ENCODE measurements at places on chromosomes 5 and 9. TPM values are rescaled to one million over a fixed set of nuclear protein-coding genes. Genes with fewer than 3 reads are reported as not detected.

The SNCB gene
- 0.91 TPM for total RNA-seq

The KLHL3 gene
- total RNA-seq: 0.86 TPM

The OLFML2A gene
- total RNA-seq: 7.1 TPM

The SLC30A5 gene
- 21.1 TPM for total RNA-seq

The GMCL2 gene
- not detected for total RNA-seq

The ANGPTL2 gene
- total RNA-seq: 23.0 TPM

The DMGDH gene
- 2.8 TPM for total RNA-seq

The PDE8B gene
- total RNA-seq: 0.94 TPM

DNA sequence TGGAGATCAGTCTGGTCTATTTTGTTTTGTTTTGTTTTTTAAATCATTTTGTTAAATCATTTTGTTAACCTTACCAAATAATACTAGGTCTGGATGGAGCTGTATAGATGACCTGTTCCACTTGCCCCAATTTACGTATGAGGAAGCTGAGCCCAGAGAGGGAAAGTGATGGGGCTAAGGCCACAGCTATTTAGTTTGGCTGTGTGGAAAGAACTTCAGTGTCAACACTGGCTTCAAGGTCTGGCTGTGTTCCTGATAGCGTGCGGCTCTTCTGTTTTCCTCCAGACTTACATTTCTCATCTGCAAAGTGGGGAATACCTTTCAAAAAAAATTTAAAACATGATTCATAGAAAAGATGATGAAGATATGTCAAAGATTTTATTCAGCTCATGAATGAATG, 112.5 kb downstream of the PTTG1 start:
- no peak for DNase-seq

GRCh38 chr5:145996135-145996534, 59.8 kb downstream of the SH3RF2 start:
- no peak for DNase-seq

DNA sequence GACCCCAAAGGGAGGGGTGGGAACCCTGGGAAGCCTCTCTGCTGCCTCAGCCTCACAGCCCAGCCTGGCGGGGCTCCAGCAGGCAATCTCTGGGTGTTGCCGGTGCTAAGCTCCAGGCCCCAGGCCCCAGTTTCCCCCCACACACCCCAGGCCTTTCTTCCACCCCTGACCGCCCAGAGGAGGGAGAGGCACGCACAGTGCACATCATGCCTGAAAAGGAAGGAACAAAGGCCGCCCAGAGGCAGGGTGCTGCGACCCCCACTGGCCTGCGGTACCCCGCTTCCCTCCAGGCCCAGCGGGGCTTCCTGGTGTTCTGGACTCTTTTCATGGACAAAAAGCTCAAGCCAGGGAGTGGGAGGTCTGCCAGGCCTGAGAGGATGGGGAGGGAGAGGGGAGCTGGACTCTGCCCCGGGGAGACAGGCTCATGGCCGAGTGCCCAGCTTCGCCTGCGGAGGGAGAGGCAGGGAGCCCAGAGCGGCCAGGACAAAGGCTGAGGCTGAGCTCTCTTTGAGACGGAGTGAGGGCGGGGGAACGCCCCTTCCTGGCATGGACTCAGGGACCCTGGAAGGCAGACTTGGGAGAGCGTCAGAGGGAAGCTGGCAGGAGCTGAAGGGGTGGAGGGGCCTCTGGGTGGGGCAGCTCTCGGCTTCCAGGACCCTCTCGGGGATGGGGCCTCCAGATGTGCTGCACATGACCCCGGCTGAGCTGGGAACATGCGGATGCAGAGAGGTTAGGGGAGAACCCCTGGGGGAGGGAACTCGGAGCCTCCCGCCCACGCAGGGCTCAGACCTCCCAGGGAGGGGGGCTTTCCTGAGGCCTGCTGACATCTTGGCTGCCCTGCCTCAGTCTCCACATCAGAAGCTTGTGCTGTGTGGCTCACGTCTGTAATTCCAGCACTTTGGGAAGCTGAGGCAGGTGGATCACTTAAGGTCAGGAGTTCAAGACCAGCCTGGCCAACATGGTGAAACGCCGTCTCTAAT, 1.8 kb upstream of the ENTPD2 start:
- peak; percentile 90 for DNase-seq

GRCh38 chr9:98219364-98219716, 26.9 kb upstream of the CORO2A start:
- no peak for DNase-seq

DNA sequence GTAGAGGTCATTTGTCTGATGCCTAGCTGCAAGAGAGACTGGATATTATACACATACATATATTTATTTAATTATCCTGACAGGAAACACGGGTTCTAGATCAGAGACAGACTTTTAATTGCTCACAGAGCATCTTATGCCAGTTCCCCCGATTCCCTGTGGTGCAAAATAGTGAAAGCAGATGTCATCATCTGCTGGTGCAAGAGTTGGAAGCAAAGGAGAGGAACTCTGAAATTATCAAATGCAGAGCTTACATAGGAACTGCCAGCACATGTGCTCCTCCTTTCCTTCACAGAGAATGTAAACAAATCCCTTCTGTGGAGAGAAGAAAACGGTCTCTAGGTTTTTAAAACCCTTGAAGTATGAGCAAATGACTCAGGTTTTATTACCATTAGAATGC, 69.3 kb downstream of the DTWD2 start:
- no peak for DNase-seq

DNA sequence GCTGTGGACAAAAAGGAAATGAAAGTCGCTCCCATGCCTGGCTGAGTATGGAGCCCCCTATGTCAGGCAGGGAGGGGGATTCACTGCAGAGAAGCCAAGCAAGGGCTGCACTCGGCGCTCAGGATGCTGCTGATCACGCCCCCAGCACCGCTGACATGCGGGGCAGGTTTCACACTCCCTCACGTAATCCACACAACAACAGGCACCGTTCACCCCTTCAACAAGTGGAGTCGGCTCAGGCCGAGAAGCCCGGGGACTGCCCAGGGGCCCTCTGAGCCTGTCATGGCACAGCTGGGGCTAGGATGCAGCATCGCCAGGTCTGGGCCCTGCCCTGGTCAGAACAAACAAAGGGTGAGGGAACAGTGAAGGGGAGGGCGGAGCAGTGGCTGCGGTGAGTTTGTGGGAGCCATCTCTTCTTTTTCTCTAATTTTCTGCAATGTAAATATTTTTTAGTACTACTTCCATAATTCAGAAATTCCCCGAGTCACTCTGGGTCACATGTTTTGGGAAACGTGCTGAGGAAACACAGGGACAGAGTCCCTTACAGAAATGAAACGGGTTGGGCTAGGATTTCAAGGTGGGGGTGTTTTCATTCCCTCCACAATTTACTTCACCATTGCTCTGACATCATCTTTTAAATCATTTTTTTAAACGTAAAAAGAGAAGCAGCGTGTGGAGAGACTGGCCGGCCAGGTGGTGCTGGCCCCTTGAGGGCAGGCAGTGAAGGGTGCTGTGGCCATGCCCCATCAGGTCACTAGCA, 49.8 kb downstream of the PRRT1B start:
- no peak for DNase-seq

DNA sequence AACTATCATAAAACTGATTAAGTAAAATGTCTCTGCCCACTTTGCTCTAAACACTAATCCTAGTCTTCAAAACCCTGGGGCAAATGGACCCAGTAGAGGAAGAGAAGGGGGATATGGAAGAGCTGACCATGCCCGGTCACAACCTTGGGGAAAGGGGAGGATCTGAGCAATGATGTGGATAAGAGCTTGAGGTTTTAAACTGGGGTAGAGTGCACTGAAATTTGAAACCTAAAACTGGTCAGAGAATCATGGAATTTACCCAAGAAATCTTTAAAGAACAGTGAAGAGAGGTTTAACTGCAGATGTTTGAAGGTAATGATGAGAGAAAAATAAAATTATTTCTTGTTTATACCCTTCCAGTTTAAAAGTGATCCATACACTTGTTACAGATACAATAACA, 110.8 kb downstream of the MRPS30 start:
- no peak for DNase-seq

- DNase-seq: no peak
These were observed 119.8 kb downstream of the GABRG2 start for GRCh38 chr5:162187371-162187770.

GRCh38 chr9:5178126-5178805, 7.2 kb downstream of the INSL6 start:
- no peak for DNase-seq

DNA sequence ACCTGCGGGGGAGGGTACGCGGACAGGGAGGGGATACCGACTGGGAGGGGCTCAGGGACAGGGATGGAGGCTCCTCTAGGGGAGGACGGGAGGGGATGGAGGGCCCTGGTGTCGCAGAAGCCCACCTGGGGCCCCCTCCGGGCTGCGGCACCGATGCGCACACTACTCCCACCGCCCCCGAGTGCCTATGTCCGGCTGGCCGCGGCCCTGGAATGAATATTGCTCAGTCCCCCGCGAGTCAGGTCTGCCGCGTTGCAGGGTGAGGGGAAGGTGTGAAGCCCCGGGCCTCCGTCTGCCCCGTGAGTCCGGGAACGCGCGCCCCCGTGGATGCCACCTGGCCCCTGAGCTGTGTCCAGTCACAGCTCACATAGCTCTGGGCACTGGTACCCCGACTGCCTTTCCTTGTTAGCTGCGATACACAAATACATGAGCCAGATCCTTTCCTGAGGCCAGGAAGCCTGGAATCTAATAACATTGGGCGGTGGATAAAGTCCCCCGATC, 44.5 kb upstream of the PRSS3 start:
- no peak for DNase-seq

DNA sequence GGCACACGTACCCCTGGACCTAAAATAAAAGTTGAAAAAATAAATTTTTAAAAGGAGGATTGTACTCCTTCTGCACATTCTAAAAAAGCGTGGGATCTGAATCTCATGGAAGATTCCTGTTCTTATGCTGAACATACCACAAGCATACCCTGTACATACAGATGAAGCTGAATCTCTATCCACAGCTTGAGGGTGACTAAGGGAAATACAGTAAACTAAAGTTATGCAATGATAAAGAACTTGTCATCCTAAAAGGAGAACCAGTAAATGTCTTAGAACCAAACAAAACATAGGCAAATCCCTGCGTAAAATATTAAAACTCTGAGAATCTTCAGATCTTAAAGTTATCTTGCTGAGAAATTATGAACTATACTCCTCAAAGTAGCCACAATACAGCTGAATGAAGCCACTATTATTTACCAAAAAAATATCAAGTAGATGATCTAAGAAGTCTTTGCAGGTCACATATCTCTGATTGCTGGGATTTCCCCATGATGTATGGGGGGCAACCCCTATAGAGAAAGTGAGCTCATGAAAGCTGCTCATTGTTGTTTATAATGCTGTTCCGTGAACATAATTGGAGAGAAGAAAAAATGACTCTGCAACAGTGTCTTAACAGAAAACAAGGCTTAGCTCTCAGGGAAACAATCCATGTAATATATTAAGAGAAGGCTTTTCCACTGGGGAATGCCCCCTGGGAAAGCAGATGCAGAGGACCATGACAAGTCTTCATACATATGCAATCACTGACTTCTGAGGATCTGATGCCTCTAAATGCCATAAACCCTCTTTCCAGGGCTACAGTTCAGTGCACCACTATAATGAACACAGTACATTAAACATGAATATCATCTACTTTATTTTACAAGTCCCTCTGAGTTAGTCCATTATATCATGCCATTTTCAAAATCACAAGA, 210.1 kb downstream of the EPB41L4A start:
- no peak for DNase-seq

DNA sequence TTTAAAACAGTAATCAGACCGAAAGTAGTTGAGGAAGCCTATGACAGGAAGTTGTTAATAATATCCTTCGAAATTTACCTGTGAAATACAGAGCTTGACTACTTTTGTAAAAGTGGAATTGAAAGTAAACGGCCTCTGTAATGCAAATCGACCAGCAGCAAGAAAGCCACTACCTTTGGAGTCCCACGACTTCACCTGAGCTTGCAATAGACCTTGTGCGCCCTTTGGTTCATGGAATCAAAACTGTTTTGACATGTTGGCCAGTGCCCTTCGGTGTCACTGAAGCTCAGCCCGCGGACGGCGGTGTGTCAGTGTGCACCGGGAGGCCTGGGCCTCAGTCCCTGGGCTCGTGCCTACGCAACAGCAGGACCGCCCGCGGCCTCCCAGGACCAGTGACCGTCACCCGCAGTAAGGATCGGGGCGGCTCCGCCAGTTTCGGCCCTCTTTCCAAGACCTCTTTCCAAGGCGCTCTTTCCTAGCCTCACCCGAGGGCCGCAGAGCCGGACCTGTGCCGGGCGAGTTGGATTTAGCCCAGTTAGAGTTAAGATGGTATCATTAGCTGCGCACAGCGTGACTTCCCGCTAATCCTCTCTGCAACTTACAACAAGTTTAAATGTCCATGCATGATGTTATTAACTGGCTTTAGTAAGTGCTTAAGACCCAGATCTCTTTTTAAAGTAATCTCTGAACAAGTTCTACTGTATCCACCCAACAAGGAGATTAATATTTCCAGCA, 223.3 kb downstream of the MEF2C start:
- no peak for DNase-seq

DNA sequence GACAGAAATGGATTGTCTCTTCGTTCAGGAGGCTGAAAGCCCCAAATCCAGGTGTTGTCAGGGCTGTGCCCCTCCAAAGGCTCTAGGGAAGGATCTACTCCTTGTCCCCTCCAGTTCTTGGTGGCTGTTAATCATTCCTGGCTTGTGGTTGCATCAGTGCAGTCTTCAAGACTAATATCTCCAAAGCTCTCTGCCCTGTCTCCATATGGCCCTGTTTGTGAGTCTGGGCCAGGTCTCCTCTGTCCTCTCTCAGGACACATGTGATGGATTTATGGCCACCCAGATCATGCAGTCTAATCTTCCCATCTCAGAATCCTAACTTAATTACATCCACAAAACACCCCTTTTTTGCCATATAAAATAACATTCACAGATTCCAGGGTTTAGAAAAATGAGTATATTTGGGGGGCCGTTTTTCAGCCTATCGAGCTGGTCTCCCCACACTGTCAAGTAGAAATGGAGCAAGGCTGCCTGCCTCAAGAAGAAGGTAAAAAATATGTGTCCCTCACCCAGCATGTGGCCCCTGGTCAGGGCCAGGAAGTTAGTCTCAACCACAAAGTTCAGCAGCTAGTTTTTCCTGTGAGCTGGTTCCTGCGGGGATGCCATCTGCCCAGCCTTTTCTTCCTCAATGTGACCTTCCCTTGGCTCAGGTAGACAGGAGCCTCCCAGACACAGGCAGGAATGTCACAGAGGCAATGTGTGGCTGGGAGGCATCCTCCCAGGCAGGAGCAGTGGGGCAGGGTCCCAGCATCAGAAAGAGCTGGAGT, 509.4 kb downstream of the IRX1 start:
- no peak for DNase-seq

- no peak for DNase-seq
These were observed 5.4 kb upstream of the CLK4 start for GRCh38 chr5:178632285-178632684.

DNA sequence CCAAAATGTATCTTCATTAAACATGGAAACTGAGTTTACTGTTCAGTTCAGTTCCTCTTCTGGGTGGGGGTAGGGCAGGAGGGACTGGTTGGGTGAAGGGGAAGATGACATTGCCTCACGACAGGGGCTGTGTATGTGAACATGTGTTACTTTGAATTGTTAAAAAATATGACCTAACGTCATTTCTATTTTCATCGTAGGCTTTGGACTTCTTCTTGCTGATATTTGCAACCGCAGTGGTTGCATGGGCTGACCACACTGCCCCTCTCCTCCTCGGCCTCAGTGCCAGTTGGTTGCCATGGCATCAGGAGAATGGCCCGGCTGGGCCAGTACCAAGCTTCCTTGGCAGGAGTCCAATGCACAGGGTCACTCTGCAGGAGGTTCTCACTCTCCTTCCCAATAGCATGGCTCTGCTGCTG, 41.5 kb downstream of the HACD4 start:
- DNase-seq: peak; percentile 54

- DNase-seq: no peak
These were observed 82.6 kb downstream of the AOPEP start for GRCh38 chr9:94808926-94809700.
